Cerebellar nuclear complex (tissue), 1 donor: ENCODE measurements at places on chromosomes 1 and 21.

- DNase-seq, result no peak
Measured at GRCh38 chr21:43034826-43035225, 40.8 kb downstream of the CBS start.

DNA sequence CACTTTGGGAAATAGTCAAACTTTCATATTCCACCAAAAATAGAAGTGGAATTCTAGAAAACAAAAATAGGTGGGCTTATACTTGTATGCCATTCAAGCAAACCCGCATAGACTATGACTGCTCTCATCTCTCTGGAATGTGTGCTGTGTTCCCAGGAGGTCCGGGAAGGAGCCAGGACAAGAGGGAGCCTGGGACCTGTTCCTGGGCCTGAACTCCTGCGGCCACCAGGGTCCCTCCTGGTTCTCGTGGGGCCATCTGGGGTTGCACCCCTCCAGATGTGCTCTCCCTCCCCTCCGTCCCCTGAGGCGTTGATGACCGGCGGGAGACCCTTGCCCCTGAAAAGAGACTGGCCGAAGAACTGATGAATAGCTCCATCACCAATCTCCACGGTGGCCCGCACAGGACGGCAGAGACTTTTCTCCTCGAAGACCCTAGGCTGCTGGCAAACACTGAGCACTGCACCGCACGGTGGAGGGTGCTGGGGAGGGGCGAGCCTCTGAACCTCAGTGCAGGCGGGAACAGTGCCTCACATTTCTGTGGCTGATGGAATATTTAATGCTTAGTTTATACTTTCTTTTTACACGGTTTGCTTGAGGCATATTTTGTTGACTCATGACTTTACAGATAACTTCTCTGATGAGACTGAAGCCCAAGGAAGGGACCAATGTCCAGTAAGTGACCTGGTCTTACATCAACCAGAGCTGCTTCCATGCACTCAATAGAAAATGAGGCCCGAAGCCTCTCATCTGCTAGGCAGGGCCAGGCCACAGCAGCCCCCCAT lies 9.6 kb upstream of the ADARB1 start:
- no peak for DNase-seq

DNA sequence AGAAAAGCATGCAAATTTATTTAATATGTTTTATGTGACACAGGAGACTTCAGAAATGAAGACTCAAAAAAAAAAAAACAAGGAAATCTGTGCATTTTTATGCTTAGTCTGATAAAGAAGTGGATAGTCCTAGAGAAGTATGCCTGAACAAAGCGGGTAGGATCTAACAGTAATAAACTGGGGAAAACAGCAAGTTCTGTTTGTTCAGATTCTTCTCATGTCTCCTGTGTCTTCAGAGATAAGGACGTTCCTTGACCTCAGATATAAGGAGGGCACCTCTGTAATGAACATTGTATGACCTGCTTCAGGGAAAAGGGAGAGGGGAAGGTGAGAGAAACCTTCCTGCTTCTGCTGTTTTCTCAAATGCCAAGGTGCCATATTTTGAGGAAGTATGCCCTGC lies 67.7 kb upstream of the TNFSF18 start:
- no peak for DNase-seq

DNA sequence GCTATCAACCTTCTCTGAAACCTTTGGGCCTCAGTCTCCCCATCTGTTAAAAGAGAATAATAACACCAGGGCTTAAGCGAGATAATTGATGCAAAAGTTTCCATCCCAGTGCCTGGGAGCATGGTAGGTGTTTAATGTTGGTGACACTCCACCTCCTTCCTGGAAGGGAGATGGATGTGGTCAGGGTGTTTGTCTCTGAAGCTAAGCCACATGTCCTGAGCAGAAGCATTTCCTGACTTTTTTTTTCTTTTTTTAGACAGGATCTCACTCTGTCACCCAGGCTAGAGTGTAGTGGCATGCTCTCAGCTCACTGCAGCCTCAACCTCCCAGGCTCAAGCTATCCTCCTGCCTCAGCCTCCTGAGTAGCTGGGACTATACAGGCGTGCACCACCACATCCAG lies 72.6 kb upstream of the HMGB4 start:
- DNase-seq, result no peak

- DNase-seq, result no peak
Measured at GRCh38 chr1:63909526-63909925, 135.7 kb downstream of the ROR1 start.

GRCh38 chr1:194045416-194045815 lies 859.0 kb upstream of the B3GALT2 start:
- no peak for DNase-seq

DNA sequence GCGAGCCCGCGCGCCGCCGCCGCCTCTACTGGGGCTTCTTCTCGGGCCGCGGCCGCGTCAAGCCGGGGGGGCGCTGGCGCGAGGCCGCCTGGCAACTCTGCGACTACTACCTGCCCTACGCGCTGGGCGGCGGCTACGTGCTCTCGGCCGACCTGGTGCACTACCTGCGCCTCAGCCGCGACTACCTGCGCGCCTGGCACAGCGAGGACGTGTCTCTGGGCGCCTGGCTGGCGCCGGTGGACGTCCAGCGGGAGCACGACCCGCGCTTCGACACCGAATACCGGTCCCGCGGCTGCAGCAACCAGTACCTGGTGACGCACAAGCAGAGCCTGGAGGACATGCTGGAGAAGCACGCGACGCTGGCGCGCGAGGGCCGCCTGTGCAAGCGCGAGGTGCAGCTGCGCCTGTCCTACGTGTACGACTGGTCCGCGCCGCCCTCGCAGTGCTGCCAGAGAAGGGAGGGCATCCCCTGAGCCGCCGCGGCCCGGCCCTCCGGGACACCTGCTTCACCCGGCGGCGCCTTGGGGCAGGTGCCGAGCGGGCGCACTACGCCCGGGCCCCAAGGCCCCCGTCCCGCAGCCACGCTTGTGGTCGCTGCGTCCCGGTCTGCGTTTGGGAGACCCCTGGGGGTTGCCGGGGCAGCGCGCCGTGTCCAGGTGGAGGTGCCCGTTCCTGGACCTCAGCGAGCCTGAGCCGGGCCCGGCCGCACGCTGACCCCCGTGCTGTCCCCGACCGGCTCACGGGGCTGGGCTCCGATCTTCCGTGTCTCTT lies 944 bp downstream of the B3GALT6 start:
- DNase-seq, result no peak

GRCh38 chr1:56029319-56030003 lies 549.9 kb downstream of the PLPP3 start:
- DNase-seq, result no peak

- DNase-seq, result no peak
Measured at GRCh38 chr1:180171691-180172090, 17.0 kb downstream of the QSOX1 start.

DNA sequence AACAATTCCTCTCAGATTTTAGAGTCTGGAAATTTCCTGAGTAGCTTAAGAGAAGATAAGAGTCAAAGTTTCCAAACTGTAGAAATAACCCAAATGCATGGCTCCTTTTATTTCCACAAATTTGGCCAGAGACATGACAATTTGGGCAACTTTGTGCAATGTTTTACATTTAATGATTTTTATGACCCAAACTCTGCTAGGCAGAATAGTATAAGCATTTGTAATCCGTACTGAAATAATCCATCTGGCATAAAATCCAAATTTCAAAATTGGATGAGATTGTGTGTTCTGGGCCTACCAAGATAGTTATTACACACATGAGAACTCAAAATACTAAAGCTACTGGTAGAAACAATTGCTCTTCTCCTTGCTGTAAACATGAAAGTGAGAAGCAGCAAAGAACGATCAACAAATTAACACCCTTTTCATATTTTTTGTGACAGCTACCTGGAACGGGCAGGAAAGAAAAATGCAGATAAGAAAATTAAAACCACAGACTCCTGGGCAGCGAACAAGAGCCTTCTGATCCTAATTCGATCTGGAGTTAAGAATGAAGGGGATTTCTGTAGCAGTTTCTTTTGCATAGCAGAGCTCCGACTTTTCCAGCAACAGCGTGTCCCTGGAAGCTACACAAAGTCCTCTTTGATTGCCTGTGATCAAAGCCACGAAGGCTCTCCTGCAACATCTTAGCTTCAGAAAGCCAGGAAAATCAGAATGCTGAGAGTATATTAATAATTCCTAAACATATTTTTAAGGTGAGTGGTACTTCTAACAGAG lies 191.2 kb downstream of the GRIK1 start:
- DNase-seq, result no peak

- no peak for DNase-seq
Measured at GRCh38 chr1:115145226-115145625, 55.9 kb upstream of the TSPAN2 start.

DNA sequence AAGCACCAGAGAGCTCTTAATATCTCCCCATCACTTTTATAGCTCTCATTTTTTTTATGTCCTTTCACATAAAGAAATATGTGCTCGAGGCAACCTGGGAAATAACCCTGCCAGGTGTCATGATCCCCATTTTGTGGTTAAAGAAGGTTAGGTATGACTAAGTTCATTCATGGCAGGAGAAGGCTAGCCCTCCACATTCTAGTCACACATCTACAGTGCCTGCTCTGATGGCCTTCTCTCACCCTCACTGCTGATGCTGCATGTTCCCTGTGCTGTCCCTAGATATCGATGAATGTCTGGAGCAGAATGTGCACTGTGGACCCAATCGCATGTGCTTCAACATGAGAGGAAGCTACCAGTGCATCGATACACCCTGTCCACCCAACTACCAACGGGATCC lies 187.5 kb downstream of the TPR start:
- no peak for DNase-seq

GRCh38 chr1:230102472-230102871 lies 35.4 kb downstream of the GALNT2 start:
- DNase-seq, result no peak

DNA sequence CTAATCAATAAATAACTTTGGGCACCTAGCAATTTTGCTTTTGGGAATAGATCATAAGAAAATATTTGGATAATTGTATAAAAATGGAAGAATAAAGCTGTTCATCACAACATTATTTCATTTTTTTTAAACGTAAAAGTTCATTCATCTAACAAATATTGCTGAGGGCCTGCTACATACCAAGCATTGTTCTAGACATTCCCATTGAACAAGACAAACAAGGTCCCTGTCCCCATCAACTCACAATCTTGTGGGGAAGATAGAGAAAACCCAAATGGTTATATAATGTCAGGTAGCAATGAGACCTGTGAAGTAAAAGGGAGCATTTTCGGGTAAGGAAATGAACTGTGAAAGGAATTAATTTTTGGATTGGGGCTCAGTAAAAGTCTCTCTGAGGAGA lies 54.0 kb upstream of the BEND5 start:
- DNase-seq, result no peak

DNA sequence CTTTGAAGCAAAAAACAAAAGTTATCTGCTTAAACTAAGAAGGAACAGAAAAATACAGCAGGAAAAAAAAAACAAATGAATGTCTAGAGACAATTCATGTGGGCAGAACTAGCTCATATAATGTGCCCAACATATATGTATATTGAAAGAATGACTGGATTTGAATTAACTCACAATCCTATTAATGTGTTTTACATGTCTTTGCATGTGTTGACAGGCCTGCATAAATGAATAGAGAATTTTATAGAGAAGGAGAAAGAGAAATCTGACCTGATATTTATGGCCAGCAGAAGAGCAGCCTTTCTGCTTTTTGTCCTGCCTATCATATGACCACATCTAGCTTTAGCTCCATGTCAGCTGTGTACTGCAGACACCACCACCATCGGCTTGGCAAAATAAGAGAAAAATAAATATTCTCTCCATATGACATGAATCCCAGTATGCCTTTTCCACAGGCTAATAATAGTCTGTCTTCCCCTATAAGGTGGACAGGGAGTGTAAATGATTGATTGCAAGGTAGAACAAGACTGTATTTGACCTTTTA lies 171.5 kb upstream of the PALMD start:
- no peak for DNase-seq

- DNase-seq, result no peak
Measured at GRCh38 chr1:78334952-78335351, 155.8 kb upstream of the PTGFR start.

DNA sequence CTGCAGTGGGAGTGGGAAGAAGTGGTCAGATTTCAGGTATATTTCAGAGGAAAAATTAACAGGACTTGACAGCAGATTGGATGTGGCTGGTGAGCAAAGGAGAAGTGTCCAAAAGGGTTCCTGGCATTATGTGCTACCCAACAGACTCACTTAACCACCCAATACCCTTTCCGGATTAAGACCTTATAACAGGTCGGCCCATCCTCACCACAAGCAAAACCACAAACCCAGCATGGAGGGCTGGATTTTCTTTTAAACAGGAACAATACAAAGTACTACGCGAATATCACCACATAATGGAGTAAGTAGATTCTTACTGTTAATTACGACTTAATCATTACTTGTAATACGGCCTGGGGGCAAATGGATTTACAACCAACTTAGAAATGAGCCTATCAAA lies 59.2 kb downstream of the WDR64 start:
- DNase-seq, result no peak

DNA sequence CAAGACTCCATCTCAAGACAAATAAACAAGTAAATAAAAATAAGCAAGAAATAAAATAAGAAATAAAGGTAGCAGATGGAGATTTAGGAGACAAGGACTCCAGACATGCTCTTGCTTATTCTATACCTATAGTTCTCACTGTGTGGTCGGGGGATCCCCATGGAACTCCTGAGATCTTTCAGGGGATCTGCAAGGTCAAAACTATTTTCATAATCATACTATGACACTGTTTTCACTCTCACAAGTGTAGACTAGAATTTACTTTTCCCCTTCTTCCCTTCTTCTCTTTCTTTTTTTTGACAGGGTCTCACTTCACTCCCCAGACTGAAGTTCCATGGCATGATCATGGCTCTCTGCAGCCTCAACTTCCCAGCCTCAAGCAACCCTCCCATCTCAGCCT lies 29.8 kb upstream of the NLRP3 start:
- DNase-seq, result no peak
